ENCODE measurements at places on chromosomes 4 and X.

GRCh38 chr4:122450847-122451246, 5.7 kb downstream of the IL2 start:
- no peak for DNase-seq

DNA sequence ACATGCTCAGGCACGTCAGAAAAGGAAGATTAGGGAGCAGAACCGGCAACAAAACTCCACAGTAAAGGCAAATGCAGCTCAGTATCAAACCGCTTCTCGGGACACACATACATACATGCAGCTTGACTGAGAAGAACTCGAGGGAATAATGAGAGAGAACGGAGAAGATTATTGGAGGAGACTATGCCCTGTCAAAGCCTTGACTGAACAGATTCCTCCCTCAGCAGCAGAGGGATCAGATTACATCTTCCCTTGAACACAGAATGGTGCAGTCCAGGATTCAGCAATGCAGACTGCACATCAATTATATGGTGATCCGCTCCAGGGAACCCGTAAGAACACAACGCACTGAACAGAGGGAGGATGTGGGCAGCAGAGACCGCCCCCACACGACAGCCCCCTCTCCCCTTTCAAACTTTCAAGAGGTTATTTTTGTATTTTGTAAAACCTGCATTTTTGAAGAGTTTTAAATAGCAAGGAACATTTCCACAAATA, 183.2 kb downstream of the FBXW7 start:
- DNase-seq = peak; percentile 23

DNA sequence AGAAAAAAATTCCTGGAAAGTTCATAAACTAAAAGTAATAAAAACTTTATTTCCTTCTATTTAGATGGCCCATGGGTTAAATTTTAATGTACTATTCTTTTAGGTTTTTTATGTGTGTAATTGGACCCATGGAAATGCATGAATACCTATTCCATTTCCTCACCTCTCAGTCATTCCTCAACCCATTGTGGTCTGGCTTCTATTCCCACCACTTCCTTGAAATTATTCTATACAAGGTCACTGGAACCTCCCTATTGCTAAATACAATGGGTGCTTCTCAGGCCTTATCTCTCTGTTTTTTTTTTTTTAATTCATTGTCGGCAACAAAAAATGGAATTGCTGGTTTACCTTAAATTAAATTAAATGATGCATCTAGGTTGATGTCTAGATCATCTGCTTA, 17.2 kb downstream of the SLC39A8 start:
- no peak for DNase-seq

GRCh38 chrX:65690057-65690855, 22.8 kb downstream of the MSN start:
- no peak for DNase-seq

DNA sequence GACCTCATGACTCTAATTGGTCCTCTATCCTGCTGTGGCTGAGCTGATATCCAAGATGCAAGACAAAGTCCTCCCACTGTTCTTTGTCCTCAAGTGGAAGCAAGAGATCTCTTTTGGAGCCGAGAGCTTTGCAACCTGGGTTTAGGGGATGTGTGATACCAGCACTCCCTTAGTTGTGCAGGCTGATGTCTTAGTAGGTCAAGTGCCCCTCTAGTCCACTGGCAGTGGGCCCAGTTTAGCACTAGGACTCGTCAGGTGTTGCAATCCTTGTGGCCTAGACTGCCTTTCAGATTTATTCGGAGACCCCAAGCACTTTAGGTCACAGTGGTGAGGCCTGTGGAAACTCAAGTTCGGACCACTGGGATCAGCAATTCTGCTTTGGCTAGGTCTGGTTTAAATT, 64.0 kb downstream of the GPRASP3 start:
- DNase-seq = no peak

All from omental fat pad (tissue), 4 donors.